ENCODE measurements at places on chromosomes 1 and 21. TPM values are rescaled to one million over a fixed set of nuclear protein-coding genes. Genes with fewer than 3 reads are reported as not detected.

GRCh38 chr1:66258404-66259105 is 275.4 kb upstream of the SGIP1 start:
- H3K4me3 ChIP-seq: no peak overlapping the region
- no peak for DNase-seq
- no peak overlapping the region for H3K27ac ChIP-seq
- H3K36me3 ChIP-seq: no peaks in the 10 kb centered on the region

- H3K27me3 ChIP-seq: no peaks in the 10 kb centered on the region
- no peak overlapping the region for H3K4me3 ChIP-seq
- peak; percentile 32 for DNase-seq
- no peaks in the 10 kb centered on the region for H3K36me3 ChIP-seq
- no peak overlapping the region for H3K27ac ChIP-seq
- peaks cover 3% of the 10 kb centered on the region for H3K4me1 ChIP-seq
Measured at GRCh38 chr1:13725714-13726175, 25.8 kb downstream of the PRDM2 start.

GRCh38 chr1:106447466-106447865 is 609.0 kb upstream of the PRMT6 start:
- no peaks in the 10 kb centered on the region for H3K36me3 ChIP-seq
- no peaks in the 10 kb centered on the region for H3K4me1 ChIP-seq
- H3K4me3 ChIP-seq: no peak overlapping the region
- no peaks in the 10 kb centered on the region for H3K27me3 ChIP-seq
- H3K27ac ChIP-seq: no peak overlapping the region
- no peak for DNase-seq

GRCh38 chr1:14841951-14842350 is 243.5 kb downstream of the KAZN start:
- no peaks in the 10 kb centered on the region for H3K36me3 ChIP-seq
- H3K4me1 ChIP-seq: no peaks in the 10 kb centered on the region

DNA sequence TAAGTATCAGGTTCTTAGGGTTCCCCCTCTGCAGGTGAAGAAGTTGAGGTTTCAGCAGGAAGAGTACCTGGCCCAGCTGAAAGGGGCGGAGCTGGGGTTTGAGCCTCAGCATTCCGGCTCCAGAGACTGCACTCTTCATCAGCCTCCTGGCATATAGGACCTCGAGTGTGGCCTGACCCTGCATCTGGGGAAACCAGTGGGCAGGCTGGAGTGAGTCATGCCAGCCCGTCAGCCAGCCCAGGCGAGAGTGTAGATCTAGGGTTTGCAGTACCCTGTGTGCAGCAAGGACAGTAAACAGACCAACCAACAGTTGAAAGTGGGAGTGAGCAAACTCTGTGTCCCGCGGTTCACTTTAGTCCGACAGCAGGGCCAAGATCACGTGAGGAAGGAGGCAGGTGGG is 14.1 kb downstream of the MFSD2A start:
- no peaks in the 10 kb centered on the region for H3K36me3 ChIP-seq
- no peak overlapping the region for H3K4me3 ChIP-seq
- no peaks in the 10 kb centered on the region for H3K4me1 ChIP-seq
- H3K27me3 ChIP-seq: no peaks in the 10 kb centered on the region
- H3K27ac ChIP-seq: no peak overlapping the region
- DNase-seq: no peak

DNA sequence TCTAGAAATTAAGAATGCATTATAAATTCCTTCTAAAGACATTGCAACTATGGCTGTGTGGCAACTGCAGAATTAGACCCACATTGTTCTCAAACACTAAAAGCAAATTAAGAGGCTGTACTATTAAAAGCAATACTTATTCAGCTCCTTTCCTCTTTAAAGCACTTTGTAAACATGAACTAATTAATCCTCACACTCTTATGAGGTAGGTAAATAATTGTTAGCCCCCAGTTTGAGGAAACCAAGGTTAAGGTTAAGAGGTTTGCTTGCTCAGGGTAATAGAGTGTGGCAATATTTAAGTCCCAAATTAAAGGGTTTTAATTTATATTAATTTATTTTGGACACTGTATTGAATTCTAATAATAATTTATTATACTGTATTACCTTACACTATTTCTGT is 553.8 kb downstream of the LRRIQ3 start:
- no peak overlapping the region for H3K27ac ChIP-seq
- no peak for DNase-seq
- no peaks in the 10 kb centered on the region for H3K4me1 ChIP-seq
- no peaks in the 10 kb centered on the region for H3K27me3 ChIP-seq
- H3K4me3 ChIP-seq: no peak overlapping the region
- no peaks in the 10 kb centered on the region for H3K36me3 ChIP-seq

ESPN gene
- polyA plus RNA-seq: 9.8 TPM

RUNX3 gene
- polyA plus RNA-seq: 0.94 TPM

KIAA0040 gene
- 9.5 TPM for polyA plus RNA-seq

KRTAP21-2 gene
- polyA plus RNA-seq: not detected

AMY1B gene
- not detected for polyA plus RNA-seq
